ENCODE measurements at places on chromosomes 12 and 14.
A peak's percentile ranks its signal among the peaks of the same experiment; 100 is the strongest.

DNA sequence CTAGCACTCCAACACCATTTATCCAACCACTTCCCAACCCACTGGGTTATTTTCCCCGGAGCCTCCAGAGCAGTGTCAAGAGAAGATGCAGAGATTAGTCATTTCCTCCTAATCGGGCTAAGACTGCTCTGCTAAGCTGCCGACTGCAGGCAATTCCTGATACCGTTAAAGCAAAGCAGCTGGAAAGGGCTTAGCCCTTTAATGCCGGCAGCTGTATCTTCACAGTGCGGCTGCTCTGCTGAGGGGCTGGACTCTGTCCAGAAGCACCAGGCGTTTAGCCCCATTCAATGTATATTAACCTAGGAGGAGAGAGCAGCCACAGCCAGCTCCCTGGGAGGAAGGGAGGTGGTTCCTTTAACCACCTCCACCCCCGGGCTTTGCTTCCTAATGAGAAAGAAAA is 11.1 kb downstream of the AQP6 start:
- peak; percentile 89 for DNase-seq

DNA sequence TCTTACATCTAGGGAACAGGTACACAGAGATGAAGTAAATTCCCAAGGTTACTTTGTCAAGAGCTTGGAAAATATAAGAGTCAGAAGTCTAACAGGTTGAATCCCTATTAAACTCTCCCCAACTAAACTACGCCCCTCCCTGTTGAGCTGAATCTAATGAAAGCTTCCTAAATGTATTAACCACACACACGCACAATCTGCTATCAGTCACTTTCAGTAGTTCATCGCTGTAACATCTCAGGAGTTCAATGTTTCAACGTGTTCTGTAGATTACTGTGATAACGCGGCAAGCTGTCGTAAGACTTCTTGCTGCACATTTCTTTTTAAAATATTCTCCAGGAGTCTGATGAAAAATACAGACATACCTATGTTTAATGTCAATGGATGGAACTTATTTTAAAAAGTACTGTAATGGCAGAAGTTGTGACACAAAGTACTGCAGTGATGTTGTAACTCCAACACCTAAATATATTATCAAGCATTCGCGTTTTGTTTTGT is 612 bp upstream of the SLC25A3 start:
- DNase-seq: no peak

GRCh38 chr12:86698641-86698980 is 442.4 kb upstream of the MGAT4C start:
- peak; percentile 45 for DNase-seq

DNA sequence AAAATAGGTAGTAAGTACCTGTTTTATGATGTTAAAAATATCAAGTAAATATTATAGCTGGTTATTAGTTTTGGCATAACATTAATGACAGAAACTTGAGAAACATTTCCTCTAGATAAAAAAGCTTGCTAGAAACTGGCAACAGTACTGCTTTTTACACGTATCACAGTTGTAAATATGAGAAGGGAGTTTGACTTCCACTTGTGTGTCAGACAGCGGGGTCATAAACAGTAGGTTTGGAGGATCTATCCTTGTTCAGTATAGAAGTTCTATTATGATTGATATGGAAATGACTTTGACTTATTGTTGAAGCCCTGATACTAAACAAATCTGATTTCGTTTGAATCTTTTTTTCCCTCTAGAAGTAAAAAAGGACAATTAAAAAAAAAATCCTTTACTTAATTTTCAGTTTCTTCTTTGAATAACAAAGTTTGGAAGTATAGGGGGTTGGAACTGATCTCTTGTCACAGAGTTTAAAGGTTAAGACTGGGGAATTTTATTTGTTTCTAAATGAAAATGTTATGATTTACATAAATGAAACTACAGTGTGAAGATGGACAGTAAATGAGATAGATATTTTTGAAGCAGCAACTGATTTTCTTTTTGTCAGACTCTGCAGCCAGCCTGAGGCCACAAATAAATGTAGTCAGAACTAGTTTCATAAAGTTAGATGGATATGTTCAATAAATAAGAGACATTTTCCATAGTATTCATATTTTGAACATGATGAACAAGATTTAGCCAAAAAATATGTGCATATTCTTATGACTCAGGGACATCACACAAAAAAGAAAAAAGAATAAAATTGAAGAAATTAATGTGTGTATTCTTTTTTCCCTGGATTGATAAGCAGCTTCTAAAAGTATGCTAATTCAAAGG is 50.1 kb downstream of the WNK1 start:
- DNase-seq: peak; percentile 31

DNA sequence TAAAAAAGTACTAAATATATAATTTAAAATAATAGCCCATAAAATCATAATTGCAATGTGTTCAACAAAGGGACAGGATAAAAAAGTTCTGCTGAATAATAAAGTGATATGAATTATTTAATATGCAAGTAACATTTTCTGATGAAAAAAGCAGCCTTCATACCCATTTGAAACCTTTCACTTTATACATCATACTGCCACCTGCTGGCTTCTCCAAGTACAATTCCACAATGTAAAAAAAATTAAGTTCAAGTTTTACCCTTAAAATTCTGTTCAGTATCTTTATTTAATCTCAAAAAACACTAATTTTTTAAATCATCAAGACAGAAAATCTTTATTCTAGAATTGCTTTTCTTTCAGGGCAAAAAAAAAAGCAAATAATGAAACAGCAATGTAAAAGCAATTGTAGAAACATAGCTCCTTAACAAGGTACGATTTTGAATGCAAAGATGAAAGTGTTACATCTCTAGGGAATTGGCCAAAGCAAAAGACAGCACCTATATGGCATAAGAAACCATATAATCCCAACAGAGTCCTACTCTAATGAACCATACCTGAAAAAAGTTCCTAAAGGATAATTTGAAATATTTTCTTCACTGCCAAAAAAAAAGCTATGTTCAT is 15.0 kb downstream of the MDM1 start:
- peak; percentile 81 for DNase-seq

- DNase-seq: peak; percentile 55
These were observed 17.2 kb upstream of the TPCN1 start for GRCh38 chr12:113203852-113204760.

GRCh38 chr12:82361461-82361915 is 3.2 kb downstream of the METTL25 start:
- no peak for DNase-seq

DNA sequence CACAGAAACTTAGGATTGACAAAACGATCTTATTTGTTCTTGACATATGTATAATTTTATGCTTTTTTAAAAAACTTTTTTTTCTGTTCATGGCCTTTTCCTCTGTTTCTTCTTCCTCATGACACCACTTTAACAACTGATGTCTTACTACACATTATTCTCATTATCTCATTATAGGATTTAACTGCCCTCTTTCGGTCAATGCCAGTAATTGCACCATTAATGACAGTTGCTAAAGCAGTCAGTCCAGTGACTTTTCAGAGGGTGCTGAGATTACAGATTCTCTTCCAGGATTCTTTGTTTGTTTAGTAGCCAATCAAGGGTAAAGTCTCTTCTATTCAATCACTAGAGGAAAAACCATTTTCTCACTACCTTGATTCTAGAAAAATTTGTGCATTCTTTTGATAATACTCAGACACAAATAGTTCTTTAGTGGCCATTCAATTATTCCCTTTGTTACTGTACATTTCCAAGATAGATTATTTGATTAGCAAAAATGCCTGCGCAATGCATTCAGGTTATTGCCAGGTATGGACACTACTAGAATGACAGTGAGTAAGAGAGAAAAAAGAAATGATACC is 50.1 kb downstream of the KLRG1 start:
- DNase-seq: peak; percentile 61

DNA sequence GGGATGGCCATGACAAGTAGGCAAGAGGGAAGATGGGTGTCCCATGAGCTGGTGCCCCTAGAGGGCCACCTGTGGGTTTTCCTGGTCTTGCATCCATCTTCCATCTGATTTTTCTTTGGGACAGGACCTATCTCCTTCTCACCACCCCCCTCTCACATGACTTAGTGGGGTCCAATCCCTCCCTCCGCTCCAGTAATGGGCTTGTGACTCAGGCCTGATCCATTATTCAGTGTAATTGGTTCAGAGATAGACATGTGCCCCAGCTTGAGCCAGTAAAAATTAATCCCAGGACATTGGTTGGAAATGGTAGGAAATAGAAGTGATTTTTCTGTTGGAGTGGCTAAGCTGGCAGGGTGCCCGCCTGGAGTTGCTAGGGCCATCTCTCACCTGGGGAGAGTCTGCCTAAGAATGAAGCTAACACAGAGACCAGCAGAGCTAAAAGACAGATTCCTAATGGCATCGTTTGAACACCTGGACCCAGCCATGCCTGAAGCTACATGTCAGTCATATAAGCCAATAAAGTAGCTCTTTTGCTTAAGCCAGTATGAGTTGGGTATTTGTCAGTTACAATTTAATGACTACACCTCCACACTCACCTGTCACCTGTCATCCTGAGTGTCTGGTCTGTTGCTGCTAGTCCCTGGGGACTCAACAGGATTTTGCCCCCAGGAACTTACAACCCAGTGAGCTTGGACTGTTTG is 14.7 kb downstream of the RASAL1 start:
- DNase-seq: no peak

GRCh38 chr12:132529906-132530305 is 40.0 kb downstream of the FBRSL1 start:
- DNase-seq: no peak

DNA sequence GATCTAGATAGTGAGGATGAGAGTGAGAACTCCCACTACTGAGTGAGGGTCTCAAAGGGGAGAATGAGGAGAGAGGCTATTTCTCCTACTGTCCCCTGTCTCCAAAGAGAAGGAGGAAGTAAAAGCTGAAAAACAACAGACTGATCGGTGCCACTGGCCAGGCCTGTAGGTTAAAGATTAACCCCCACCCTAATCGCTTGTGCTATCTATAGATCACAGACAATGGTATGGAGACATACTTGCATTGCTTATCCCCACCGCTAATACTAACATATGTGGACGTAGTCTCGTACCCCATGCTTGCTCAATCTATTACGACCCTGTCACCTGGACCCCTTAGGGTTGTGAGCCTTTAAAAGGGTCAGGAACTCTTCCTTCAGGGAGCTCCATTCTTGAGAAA is 777.9 kb upstream of the TMEM132C start:
- DNase-seq: no peak

GRCh38 chr14:72613231-72613974 is 280.5 kb downstream of the DPF3 start:
- DNase-seq: peak; percentile 57

DNA sequence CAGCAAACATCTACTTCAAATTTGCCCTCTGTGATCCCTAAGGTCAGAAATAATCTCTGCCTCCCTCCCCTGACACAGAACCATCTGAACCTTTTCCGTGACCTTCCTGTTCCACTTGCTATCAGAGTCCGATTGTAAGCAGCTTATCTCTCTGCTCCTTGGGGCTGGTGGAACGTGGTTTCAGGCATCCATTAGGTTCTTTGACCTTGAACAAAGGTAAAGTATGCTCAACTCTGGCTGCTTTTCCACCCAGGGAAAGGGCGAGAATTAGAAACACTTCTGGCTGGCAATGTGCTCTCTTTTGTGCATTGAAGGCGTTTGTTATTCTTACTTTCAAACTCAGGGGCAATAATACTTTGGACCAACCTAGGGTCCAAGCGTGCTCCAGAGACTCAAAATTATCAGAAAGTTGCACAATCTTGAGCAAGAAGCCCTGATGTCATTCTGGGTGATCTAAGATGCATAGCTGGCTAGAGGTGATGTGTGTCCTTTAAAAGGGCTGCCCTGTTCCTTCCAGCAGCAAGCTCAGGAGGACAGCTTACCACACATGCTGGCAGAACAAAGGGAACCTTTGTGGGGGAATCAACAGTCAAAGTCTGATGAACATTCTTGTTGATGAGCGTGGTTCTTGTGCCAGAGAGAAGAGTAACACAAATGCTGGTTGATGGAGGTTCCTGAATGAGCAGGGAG is 29.8 kb downstream of the ADGRD1 start:
- DNase-seq: no peak

DNA sequence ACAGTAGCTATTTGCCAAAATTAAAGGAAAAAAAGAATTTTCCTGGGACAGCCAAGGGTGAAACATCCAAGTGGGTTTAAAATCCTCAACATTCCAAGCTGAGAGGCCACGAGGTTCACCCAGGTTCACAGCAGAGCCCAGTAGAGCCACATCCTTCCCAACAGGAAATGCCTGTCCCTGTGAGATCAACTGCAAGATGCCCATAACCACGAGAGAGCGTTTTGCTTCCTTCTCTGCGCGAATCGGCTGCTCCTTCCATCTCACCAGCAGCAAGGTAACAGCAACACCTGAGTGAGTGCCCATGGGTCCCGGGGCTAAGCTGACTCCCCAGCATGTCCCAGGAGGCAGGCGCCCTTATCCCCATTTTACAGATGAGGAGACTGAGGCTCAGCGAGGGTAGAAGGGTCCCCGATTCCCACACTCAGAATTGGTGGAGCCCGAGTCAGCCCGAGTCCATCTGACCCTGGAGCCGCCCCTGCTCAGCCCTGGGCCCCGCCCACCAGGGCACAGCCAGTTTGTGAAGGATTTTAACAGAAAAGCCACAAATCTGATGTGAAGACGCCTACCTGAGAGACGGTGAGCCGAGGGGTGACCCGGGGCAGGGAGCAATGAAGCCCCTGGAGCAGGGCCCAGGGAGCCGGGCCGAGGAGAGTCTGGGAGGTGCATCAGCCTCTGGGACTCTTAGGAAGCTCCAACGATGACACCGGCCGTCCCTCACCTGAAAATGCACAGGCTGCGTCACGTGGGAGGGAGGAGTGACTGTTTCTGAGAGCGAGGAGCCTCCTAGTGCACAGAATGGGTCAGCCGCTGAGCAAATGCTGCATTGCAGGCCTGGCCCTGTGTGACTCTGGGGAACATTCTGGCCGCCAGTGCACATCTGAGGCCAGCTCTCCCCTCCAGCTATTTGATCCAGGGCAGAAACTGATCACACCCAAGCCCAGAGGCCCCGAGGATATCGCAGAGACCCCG is 236.9 kb upstream of the SFSWAP start:
- DNase-seq: no peak

DNA sequence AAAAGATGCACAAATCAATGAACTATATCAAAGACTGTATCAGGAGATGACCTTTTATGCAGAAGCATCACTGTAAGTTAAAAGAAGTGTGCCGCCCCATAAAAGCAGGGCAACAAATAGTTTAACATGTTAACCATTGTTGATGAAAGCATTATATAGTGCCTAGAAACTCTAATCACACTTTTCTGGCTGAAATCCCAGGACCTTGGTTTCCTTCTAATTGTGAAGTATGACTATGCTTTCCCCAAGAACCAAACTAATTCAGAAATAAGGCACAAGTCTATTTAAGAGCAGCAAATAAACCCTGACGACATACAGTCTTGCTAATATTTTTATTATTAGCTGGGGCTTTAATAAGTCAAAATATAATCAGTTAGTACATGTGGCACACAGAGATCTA is 21.7 kb downstream of the RACGAP1 start:
- DNase-seq: peak; percentile 57

- no peak for DNase-seq
These were observed 28.4 kb downstream of the GSG1 start for GRCh38 chr12:13075118-13075480.

Measured in fibroblast of pulmonary artery (primary cell).